Testis (tissue), 5 donors: ENCODE measurements at places on chromosomes 5 and 9. TPM values are rescaled to one million over a fixed set of nuclear protein-coding genes. Genes with fewer than 3 reads are reported as not detected.

The TUSC1 gene
- 38.3 TPM for total RNA-seq

The ITK gene
- total RNA-seq: 1.3 TPM

The OLFML2A gene
- 5.2 TPM for total RNA-seq

The FOXD4 gene
- 1.2 TPM for total RNA-seq

The OBP2B gene
- total RNA-seq: 34.0 TPM

The TAF1L gene
- 4.8 TPM for total RNA-seq

The FYB1 gene
- 8.6 TPM for total RNA-seq

The SMIM23 gene
- total RNA-seq: 1.4 TPM

DNA sequence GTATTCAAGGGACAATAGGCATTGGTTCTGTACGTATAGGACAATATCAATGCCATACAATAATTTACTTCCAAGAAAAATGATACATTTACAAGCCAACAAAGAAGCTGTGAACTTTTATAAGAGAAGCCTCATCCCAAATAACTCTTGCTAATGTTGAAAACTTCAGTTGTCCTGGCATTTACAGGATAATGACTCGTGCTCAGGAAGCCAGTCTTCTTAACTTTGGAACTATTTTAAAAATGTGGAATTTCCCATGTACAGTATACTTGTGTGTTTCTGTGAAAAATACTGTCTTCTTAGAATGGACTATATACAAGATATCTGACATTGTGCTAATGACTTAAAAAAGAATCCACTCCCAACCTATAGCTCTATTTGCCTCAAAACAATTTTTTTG is 1479.3 kb upstream of the CDH9 start:
- H3K4me3 ChIP-seq: no peak overlapping the region
- no peak for DNase-seq
- H3K36me3 ChIP-seq: no peaks in the 10 kb centered on the region
- no peak overlapping the region for H3K27ac ChIP-seq
- no peaks in the 10 kb centered on the region for H3K4me1 ChIP-seq

DNA sequence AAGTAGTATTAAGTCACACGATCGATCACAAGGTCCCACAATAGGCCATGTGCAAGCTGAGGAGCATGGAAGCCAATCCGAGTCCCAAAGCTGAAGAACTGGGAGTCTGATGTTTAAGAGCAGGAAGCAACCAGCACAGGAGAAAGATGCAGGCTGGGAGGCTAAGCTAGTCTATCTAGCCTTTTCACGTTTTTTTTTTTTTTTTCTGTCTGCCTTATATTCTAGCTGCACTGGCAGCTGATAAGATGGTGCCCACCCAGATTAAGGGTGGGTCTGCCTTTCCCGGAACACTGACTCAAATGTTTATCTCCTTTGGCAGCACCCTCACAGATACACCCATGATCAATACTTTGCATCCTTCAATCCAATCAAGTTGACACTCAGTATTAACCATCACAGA is 6.5 kb downstream of the PPIP5K2 start:
- no peak overlapping the region for H3K27ac ChIP-seq
- H3K4me3 ChIP-seq: no peak overlapping the region

DNA sequence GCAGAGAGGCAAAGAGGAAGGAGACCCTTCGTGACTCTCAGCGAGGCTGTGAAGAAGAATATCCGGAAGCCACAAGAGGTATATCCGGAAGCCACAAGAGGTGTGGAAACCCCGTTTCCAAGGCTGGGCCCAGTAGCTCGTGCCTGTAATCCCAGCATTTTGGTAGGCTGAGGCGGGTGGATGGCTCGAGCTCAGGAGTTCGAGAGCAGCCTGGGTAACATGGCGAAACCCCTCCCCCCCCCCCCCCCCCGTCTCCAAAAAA is 612 bp upstream of the BBLN start:
- no peaks in the 10 kb centered on the region for H3K27me3 ChIP-seq
- peaks cover 5% of the 10 kb centered on the region for H3K4me1 ChIP-seq
- DNase-seq: no peak
- peak overlapping the region; percentile 76 for H3K27ac ChIP-seq

DNA sequence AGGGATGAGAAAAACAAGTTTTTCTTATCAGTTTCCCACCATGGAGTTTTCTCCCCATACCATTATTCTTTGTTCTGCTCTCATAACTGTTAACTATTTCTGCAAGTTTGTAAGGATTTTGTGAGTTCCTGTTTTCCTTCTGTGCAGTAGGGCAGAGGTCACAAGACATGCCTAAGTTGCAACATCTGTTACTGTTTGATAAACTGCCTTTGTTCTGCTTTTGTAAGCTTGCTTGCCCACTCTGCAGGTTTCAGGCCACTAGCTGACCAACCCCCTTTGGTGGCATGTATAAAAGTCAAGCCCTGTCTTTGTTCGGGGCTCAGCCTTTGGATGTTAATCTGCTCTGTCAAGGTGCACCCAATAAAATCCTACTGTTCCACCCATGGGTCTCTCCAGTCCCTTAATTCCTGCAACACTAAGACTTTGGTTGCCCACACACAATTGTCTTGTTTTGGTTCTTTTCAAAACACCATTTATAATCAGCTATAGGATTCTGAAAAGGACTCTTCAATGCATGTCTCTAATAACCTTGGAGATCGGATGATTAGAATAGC is 545.4 kb downstream of the CDH9 start:
- peak; percentile 46 for DNase-seq
- peaks cover 3% of the 10 kb centered on the region for H3K4me1 ChIP-seq
- no peaks in the 10 kb centered on the region for H3K27me3 ChIP-seq
- peak overlapping the region; percentile 11 for H3K27ac ChIP-seq
- H3K4me3 ChIP-seq: no peak overlapping the region
- H3K36me3 ChIP-seq: no peaks in the 10 kb centered on the region

DNA sequence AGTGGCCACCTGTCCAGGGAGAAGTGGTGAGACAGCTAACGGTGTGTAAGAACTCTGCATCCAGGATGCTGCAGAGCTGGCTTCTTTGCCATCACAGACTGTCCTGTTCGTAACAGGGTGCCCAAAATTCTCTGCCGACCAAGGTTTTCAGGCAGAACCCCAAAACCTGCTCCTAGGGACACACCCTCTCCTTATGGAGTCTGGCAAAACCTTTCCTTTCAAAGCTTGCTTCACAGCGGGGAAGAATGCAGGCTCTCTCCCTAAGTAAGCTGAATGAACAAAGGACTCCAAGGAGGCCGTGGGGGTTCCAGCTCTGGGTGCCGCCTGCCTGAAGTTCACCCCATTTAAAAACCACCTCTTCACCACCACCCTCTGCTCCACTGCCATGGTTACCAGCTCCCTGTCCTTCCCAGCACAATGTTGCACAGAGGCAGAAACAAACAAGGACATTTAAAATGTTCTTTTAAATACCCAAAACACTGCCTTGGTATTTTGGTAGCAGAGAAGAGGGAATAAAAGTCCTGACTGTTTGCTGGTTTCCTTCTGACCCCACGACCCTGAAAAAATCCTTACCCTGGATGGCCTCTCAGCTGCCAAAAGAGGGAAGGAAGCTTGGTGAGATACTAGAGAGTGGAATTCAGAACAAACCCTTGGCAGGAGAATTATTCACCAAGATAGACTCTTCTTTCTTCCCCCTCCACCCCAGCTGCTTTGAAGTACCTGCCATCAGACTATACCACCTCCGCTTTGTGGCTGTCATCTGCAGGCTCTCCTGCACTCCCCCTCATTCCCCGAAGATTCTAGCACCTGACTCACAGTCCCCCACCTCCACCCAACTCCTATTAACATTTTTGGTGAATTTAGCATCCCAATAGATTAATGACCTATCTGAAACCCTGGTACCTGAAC is 7.1 kb upstream of the KLF9 start:
- peaks cover 26% of the 10 kb centered on the region for H3K4me1 ChIP-seq
- H3K4me3 ChIP-seq: peak overlapping the region; percentile 68
- no peaks in the 10 kb centered on the region for H3K36me3 ChIP-seq
- H3K27me3 ChIP-seq: no peaks in the 10 kb centered on the region
- peak overlapping the region; percentile 99 for H3K27ac ChIP-seq
- DNase-seq: peak; percentile 31

DNA sequence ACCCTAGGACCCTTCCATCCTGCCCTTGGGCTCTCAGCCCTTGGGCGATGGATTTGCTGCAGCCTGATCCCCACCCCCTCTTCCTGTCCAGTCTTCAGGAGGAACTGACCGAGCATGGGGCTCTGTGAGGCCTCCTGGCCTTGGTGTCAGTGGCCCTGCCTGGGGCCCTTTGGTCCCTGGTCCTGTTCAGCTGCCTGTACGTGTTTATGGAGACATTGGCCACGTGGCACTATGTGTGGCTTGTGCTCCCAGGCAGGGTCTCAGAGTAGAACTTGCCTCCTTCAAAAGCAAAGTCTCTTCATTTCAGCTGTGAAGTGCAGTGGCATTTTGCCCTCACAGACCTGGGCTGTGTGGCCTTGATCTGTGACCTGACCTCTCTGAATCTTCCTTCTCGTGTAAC is 11.1 kb downstream of the FCN2 start:
- no peaks in the 10 kb centered on the region for H3K36me3 ChIP-seq
- H3K27ac ChIP-seq: no peak overlapping the region
- H3K27me3 ChIP-seq: no peaks in the 10 kb centered on the region
- no peak for DNase-seq

- H3K36me3 ChIP-seq: no peaks in the 10 kb centered on the region
- no peaks in the 10 kb centered on the region for H3K4me1 ChIP-seq
- H3K27me3 ChIP-seq: no peaks in the 10 kb centered on the region
- H3K4me3 ChIP-seq: no peak overlapping the region
- no peak overlapping the region for H3K27ac ChIP-seq
Measured at GRCh38 chr9:93288341-93288740, 104.4 kb downstream of the WNK2 start.

DNA sequence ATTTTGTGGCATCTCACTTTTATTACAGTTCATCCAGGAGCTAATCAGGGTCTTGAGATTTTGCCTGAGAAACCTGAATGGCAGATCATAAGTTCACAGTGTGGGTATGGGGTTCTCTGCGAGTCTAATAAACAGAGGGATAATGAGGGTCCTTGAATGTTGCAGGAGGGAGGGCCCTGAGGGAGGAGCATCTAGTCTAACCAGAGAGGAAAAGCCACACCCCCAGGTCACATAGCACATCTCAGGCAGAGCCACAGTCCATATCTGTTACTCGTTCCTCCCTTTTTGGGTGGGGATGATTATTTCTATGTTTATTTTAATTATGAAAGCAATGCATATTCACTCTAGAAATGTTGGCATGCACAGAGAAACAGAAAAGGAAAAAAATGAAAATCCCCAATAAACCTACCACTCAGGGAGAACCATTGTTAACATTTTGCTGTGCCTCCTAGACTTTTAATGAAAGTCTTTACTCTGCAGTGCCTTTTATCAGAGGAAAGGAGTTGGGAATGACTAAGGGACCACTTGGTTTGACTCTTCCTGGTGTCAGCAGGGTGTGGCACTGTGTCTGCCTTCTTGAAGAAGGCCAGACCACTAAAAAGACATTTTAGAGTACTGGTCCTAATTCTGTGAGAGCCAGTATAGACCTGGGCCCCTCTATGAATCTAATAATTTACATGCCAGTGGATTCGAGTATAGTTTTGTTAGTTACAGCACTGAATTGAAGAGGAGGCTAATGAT is 2.8 kb downstream of the GALNT12 start:
- no peaks in the 10 kb centered on the region for H3K36me3 ChIP-seq
- H3K4me3 ChIP-seq: no peak overlapping the region
- no peaks in the 10 kb centered on the region for H3K4me1 ChIP-seq
- no peak overlapping the region for H3K27ac ChIP-seq
- DNase-seq: no peak

DNA sequence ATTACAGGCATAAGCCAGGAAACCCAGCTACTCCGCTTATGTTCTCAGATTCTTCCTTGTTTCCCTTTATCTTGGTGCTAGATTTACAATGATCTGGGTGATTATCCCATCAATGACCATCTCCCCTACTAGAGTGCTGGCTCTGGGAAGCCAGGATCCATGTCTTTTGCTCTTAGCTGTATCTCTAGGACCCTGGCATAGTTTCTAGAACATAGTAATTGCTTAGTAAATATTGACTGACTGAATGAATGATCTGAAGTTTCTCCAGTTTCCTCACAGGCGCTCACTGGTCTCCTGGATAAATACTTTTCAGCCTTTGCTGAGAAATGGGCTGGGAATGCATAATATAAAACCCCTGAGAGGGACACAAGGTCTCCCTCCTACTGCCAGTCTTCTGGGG is 60.0 kb upstream of the KLF9 start:
- H3K27ac ChIP-seq: peak overlapping the region; percentile 87
- H3K27me3 ChIP-seq: no peaks in the 10 kb centered on the region
- H3K4me1 ChIP-seq: peaks cover 30% of the 10 kb centered on the region
- no peaks in the 10 kb centered on the region for H3K36me3 ChIP-seq
- H3K4me3 ChIP-seq: no peak overlapping the region
- DNase-seq: no peak

- peaks cover 5% of the 10 kb centered on the region for H3K4me1 ChIP-seq
- no peaks in the 10 kb centered on the region for H3K27me3 ChIP-seq
- H3K27ac ChIP-seq: peak overlapping the region; percentile 78
- DNase-seq: no peak
- H3K36me3 ChIP-seq: no peaks in the 10 kb centered on the region
Measured at GRCh38 chr9:96777426-96777864, 442 bp downstream of the ZNF510 start.

- H3K4me1 ChIP-seq: peaks cover 4% of the 10 kb centered on the region
- DNase-seq: no peak
- H3K36me3 ChIP-seq: no peaks in the 10 kb centered on the region
- H3K4me3 ChIP-seq: no peak overlapping the region
- no peak overlapping the region for H3K27ac ChIP-seq
Measured at GRCh38 chr5:76816110-76816831, 2.6 kb upstream of the F2RL1 start.

DNA sequence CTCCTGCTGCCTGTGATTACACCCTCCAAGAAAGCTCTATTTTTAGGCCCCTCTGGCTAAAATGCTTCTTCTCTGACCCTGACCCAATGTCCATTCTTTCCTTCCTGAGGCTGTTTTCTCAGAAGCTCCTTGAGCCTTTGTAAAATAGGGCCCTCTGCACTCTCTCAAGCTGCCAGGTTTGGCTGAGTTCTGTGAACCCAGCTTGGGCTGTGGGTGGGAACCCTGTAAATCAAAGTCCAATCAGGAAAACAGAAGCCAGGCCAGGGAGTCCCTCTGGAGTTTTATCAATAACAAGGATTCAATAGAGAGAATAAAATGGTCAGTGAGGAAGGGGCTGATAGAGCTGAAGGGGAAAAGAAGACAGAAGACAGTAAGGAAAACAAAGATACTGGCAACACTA is 43.7 kb upstream of the ERCC6L2 start:
- peaks cover 14% of the 10 kb centered on the region for H3K4me1 ChIP-seq
- no peak overlapping the region for H3K4me3 ChIP-seq
- no peaks in the 10 kb centered on the region for H3K27me3 ChIP-seq
- no peaks in the 10 kb centered on the region for H3K36me3 ChIP-seq
- peak overlapping the region; percentile 13 for H3K27ac ChIP-seq

GRCh38 chr5:36491856-36492255 is 114.5 kb upstream of the SLC1A3 start:
- no peak for DNase-seq
- H3K4me1 ChIP-seq: no peaks in the 10 kb centered on the region
- no peaks in the 10 kb centered on the region for H3K27me3 ChIP-seq
- H3K4me3 ChIP-seq: no peak overlapping the region

DNA sequence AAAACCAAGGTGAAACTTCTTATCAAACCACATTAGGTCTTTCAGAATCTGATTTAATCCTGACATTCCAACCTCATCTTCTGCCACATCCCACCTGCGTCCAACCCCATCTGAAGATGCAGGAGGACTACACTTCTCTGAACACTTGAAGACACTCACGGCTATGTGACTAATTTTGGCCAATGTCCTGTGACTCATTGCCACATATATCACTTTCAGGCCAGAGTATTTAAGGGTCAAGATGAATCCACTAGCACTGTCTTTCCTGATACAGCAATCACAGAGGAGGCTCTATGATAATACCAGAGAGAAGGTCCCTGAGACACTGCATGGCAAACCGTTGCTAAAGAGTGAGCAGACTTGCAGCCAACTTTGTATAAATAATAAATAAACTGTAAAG is 323.4 kb downstream of the NR2F1-AS1 start:
- no peaks in the 10 kb centered on the region for H3K4me1 ChIP-seq
- no peaks in the 10 kb centered on the region for H3K27me3 ChIP-seq
- H3K27ac ChIP-seq: no peak overlapping the region
